ENCODE measurements at places on chromosomes 5 and 9.

- DNase-seq = no peak
These were observed 199.9 kb downstream of the PIK3R1 start for GRCh38 chr5:68415177-68416085.

- no peak for DNase-seq
These were observed 42.3 kb upstream of the NR3C1 start for GRCh38 chr5:143445776-143446175.

GRCh38 chr9:116671605-116672004 lies 15.5 kb upstream of the TRIM32 start:
- DNase-seq = no peak

DNA sequence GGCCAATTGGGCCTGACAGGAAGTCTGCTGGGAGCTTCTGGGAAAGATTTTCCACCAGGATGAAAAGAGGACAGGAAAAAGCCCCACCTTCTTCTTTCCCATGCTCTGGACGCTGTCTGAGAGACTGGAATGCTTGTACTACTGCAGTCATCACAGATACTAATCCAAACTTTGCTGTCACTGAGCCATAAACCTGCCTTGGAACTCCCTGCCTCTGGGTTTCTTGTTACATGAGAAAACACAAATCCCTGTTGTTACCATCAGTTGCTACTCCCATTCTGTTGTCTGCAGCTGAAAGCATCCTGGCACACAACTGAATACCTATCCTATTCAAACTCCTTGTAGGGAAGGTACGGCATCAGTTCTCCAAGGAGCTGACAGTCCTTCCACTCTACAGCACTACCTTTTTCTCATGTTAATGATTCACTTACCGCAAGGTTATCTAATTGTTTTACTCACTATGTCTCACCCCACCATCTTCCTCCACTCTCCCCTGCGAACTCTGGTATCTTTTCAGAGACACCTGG lies 167.5 kb downstream of the CDK5RAP2 start:
- DNase-seq = no peak

- DNase-seq = no peak
These were observed 178.3 kb downstream of the TMEM232 start for GRCh38 chr5:110548171-110548570.

GRCh38 chr5:54799645-54800044 lies 185.7 kb downstream of the ESM1 start:
- DNase-seq = no peak

DNA sequence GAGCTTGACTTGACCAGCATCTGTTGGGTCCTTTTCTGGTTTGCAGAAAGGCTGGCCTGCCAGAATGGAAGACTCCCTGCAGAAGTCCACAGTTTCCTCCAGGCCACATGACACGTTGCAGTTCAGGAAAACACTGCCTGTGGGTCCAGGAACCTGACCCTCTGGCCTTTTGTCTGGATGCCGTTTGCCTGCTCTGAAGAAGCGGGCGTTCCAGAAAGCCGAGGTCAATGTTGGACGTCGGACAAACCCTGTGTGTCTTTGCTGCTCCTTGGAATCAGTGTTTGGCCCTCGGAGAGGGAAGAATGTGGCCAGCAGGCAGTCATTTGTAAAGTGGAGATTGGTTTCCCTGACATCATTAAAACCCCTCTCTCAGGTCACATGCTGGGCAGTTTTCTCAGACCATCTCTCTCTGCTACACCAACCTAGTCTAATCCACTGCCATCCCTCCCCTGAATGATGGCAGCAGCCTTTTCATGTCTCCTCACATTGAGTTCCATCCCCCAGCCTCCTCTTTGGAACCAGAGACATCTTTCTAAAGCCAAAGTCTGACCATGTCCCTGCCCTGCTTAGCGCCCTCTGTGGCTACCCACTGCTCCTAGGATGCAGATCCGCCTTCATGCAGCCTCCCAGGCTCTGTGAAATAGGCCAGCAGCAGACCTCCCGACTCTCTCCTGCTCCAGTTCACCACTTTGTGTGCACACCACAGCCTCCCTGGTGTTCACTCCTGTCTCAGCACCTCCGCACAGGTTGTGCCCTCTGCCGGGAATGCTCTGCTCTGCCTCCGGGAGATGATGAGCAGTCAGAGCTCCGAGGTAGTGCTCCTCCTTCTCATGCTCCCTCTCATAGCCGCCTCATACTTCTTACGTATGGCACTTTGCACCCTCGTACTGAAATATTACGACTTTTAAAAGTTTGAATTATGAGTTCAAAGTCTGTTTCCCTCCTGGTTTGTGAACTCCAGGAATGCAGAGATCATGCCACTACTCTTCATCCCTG lies 75.6 kb downstream of the RALGPS1 start:
- no peak for DNase-seq

DNA sequence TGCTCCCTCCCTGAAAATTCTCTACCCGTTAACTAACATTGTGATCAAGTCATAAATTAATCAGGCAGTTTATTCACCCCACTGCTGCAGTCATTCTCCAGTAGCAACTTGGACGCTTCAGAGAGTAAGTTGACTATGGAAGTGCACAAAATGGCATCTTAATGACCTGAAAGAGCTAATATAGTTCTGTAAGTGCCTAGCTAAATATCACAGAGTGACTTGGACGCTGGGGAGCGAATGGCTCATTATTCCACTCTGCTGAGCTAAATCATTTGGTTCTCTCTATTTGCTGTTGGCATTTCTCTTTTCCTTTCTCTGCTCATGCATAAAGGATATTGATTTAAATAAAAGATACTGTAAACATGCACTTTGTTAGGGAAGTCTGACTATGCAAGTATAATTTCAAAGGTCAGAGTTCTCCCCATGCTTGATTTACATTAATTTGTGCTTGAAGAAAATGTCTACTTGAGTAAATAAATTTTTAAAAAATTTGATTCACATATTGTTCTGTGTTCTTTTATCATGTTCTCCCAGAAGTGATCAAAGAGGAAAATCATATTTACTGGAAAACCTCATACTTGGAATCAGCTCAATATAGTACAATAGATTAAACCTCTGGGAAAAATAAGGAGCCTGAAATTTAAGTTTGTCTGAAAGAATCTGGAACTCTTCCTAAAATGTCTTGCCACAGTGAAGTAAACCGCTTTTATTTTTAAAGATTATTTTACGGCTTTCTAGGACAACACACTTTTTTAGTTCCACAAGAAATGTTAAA lies 169.5 kb upstream of the HAPLN1 start:
- no peak for DNase-seq

- DNase-seq = no peak
These were observed 22.2 kb upstream of the SLC1A3 start for GRCh38 chr5:36584009-36584875.

DNA sequence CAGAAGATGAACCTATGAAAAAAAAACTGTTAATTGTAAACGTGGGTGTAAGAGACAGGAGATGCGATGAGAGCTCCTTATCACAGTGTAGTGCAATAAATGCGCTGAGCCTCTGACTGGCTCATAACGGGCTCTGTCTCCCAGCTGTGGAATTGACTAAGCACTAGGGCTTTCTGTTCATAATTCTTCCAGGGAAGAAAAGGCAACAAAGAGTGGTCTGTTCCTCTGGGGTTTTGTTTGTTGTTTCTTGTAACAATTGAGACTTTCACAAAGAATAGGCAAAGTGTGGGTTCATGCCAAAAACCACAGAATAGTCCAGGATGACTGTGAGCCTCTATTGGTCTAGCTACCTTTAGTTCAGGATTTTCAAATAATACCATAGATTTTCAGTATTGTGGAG lies 39.4 kb downstream of the UBE2QL1 start:
- DNase-seq = no peak

DNA sequence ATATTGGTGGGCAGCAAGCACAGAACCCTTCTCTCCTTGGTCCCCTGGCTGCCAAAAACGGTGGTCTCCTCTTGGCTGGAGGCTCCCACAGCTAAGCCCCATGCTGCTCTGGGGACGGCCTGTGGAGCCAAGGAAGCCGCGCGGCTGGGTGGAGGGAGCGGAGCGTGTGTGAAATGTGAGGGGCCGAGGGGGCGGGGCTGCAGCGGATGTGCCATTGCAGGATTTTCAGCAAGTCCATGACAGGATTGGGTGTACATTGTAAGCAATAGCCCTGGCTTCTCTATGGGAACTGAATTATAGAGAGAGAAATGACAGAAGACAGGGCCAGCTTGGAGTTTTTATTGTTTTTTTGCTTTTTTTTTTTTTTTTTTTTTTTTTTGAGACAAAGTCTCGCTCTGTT lies 336.5 kb downstream of the DIRAS2 start:
- DNase-seq = no peak

Measured in activated gamma-delta T cell treated with Interleukin-2 at 50 U/mL for 16 hours (primary cell).